ENCODE measurements at places on chromosomes 4 and X.

GRCh38 chr4:55023030-55023429 lies 102.4 kb downstream of the KDR start:
- no peaks in the 10 kb centered on the region for H3K4me1 ChIP-seq
- H3K36me3 ChIP-seq, result no peaks in the 10 kb centered on the region
- H3K27me3 ChIP-seq, result peaks cover 5% of the 10 kb centered on the region
- H3K27ac ChIP-seq, result no peak overlapping the region
- DNase-seq, result no peak

DNA sequence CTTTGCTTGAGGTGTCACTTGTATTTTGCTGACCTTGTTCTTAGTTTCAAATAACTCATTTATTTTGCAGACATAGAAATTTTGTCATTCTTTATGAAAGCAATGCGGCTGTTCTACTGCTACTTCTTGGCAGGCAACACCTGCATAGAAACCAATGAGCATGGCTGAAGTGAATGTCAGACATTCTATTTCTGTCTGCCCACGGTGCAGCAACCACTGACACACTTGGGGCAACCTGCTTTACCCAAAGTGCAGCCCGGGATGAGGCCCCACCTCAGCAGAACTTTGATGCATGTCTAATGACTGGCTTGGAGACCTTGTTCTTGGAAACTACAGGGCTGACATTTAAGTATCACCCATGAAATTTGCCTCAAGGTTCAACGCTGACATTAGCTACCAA lies 93.6 kb downstream of the RBM47 start:
- DNase-seq, result no peak
- peaks cover 2% of the 10 kb centered on the region for H3K27me3 ChIP-seq
- H3K4me1 ChIP-seq, result peaks cover 10% of the 10 kb centered on the region

DNA sequence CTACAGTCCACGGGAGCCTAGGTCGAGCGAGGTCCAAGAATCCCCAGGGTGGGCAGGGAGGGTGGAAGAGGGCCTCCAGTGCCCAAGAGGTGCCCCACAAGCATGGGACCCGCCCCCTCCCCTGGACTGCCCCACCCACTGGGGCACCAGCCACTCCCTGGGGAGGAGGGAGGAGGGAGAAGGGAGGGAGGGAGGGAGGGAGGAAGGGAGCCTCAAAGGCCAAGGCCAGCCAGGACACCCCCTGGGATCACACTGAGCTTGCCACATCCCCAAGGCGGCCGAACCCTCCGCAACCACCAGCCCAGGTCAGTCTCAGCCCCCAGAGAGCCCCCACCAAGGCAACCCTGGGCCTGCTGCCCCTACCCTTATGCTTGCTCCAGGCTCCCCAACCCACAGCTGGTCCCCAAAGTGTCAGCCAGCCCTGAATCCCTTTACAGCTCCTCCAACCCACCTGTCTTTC lies at the start of gene GATA1:
TSS of gene GATA1 (plus strand) at position 250 of the 460 bp plus-strand sequence. CDS start 4,520 bp downstream, outside the sequence.
- H3K4me3 ChIP-seq, result no peak within 1 kb of the TSS
- H3K27ac ChIP-seq, result no peak within 1 kb of the TSS
- H3K4me1 ChIP-seq, result peaks cover 22% of the 10 kb centered on the region
- peaks cover 46% of the 10 kb centered on the region for H3K27me3 ChIP-seq

DNA sequence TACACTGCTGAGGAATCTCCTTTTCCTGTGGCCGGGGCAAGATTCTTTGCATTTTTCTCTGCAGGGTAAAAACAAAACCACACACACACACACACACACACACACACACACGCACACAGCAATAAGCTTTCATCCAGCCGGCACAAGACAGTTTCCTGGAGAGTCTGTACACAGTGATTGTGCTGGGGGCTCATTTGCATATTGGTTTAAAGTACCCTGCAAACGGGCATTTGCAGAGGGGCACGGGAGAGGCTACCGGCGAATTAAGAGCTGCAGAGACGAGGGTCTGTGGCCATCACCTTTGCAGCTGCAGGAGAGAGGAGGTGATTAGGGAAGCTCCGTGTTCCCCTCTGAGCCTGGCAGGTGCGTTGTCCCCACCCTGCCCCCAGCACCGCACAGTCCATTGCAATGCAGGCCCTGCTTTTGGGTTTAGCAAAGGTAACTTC lies 219.9 kb downstream of the SHOX start:
- no peak overlapping the region for H3K27ac ChIP-seq
- no peak overlapping the region for H3K4me3 ChIP-seq
- no peak for DNase-seq
- no peaks in the 10 kb centered on the region for H3K4me1 ChIP-seq

GRCh38 chr4:133081246-133081645 lies 67.8 kb upstream of the PCDH10 start:
- no peak overlapping the region for H3K27ac ChIP-seq
- no peak overlapping the region for H3K4me3 ChIP-seq
- no peaks in the 10 kb centered on the region for H3K27me3 ChIP-seq
- no peak for DNase-seq

DNA sequence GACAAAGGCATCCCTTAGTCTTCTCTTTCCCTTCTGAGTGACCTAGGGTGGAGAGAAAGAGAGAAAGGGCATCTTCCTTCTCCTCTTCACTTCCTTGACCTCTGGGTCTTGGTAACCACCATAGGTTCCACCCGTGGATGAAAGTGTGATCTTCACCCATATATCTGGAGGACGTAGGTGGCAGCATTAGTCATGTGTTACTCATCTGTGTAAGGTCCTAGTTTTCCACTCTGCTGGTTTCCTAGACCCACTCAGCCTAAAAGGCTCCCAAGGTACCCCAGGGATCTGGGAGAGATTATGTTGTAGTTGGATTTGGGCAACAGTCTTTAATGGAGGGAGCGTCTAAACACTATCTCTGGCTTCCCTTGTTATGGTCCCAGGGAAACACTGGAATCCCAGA lies 45.5 kb upstream of the RAB9B start:
- no peak overlapping the region for H3K27ac ChIP-seq
- H3K4me3 ChIP-seq, result no peak overlapping the region
- no peaks in the 10 kb centered on the region for H3K27me3 ChIP-seq
- H3K4me1 ChIP-seq, result no peaks in the 10 kb centered on the region
